ENCODE measurements at places on chromosomes 16 and 17.

GRCh38 chr16:23318639-23319038 lies 16.5 kb downstream of the SCNN1B start:
- DNase-seq, result no peak

GRCh38 chr16:88703486-88704309 lies 2.5 kb downstream of the RNF166 start:
- DNase-seq, result no peak

GRCh38 chr17:43574896-43575525 lies 28.9 kb upstream of the ETV4 start:
- DNase-seq, result no peak

GRCh38 chr17:48901241-48901640 lies 7.0 kb upstream of the UBE2Z start:
- DNase-seq, result no peak

All from renal cortex interstitium (tissue), 15 donors.